Activated CD4-positive, CD25-positive, alpha-beta regulatory T cell treated with anti-CD3 and anti-CD28 coated beads, Interleukin-2, amount 50 U/mL, for 72 hours (primary cell): ENCODE measurements at places on chromosomes 6 and 20.

GRCh38 chr20:19074828-19075516 lies 137.5 kb upstream of the SLC24A3 start:
- no peak for DNase-seq

DNA sequence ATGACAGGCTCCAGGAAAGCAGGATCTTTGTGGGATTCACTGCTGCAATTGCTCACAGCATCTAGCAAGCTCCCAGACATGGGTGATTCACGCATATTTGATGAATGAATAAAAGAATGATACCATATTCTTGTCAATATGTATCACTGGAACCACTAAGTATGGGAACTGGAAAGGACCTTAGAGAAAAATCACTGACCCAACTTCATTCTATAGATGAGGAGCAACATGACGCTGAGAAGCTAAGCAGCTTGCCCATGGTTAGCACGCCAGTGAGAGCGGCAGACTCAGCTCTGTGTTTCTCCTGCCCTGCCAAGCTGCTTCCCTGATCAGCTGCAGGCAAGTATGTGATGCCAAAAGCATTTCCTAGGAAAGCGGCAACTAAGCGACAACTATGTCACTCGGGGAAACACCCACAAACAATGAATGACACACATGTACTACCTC lies 66.8 kb downstream of the PPP1R3G start:
- no peak for DNase-seq

DNA sequence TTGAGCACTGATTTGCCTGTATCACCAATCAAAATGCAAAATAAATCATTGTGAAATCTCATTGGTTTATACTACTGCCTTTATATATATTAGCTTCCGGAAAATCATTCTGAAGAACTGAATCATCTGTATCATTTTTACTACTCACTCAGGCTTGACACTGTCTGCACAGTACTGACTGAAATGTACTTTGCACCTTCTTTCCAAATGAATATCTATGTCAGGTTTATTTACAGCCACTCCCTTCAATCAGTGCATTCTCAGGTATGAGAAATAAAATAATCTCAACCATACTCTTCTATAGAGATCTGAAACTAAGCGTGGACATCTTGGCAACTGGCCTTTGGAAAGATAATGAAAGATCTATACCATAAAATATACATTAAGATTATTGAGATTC lies 2.7 kb downstream of the KHDRBS2 start:
- DNase-seq = no peak

- no peak for DNase-seq
Observed at GRCh38 chr6:136383268-136383937, 93.8 kb upstream of the BCLAF1 start.

DNA sequence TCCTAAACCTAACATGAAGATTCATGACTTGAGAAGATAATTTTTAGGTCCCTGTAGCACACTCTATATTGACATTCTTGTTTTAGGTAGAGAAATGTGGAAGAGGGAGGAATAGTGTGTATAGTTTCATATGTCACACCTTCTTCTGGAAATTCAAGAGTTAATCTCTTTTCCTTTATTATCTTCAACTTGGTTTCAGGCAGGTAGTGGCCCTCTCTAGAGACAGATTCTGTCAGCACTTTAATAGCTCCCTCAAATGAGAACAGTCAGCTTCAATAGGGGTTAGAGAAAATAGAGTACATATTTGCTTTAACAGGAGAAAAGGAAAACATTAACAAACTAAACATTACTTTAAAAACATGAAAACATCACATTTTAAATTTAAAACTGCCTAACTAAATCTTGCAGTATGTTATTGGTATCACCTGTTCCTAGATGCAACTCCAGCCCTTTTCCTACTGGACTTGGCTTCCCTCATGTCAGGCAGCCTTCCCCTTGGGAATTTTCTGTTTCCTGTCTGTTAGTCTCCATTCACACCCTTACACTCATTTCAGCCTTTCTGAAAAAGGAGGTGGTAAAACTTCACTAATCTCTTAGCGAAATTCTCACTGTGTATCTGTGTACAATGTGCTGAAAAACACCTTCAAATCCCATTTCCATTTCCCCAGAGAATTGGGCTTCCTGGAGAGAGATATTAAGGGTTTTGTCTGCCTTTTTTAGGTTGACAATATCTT lies 192.3 kb upstream of the RNF217 start:
- no peak for DNase-seq

DNA sequence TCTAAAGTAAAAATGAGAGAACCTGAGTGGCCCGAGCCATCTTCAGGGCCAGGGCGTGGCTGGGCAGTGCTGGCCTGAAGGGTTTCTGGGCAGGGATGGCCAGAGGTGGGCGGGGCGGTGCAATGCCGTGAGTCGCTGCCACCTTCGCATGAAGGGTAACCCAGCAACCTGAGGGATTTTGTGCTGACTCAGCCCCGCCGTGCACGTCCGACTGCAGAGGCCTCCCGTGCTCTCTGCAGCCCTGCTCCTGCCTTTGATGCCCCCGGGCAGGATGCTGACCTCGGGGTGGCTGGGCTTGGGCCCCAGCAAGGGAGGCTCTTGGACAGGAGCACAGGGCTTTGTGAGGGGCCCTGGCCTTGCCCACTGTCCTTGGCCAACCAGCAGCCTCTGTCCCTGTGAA lies 81.7 kb upstream of the GATA5 start:
- DNase-seq = no peak

- DNase-seq = no peak
Observed at GRCh38 chr6:41092421-41093140, 19.8 kb downstream of the NFYA start.

DNA sequence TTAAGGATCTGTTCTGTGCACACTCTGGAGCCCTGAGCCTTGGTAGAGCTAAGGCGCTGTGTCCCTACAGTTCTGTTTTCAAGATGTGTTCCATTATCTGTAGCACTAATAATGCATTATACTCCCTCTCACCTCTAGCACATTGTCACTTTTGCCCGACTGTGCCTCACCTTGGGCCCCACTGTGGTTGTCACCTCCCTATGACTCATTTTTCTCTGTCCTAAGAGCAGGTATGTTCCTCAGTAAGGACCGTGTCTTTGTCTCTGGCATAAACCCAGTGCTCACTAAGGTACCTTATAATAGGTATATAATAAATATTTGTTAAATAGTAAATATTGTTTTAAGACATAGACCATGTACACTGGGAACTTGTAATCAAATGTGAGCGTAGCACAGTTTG lies 942.5 kb upstream of the CITED2 start:
- no peak for DNase-seq

GRCh38 chr6:12963567-12963966 lies 247.0 kb downstream of the PHACTR1 start:
- DNase-seq = no peak

GRCh38 chr6:82331031-82331773 lies 32.4 kb upstream of the TPBG start:
- no peak for DNase-seq

GRCh38 chr6:92879526-92879925 lies 539.8 kb downstream of the EPHA7 start:
- DNase-seq = no peak

- no peak for DNase-seq
Observed at GRCh38 chr6:106309766-106310373, 15.7 kb downstream of the ATG5 start.

GRCh38 chr20:51023617-51024155 lies 779 bp upstream of the KCNG1 start:
- DNase-seq = no peak

GRCh38 chr6:28474441-28475219 lies 31.3 kb upstream of the ZSCAN23 start:
- DNase-seq = no peak

- no peak for DNase-seq
Observed at GRCh38 chr6:131182991-131183425, 47.7 kb downstream of the AKAP7 start.

- no peak for DNase-seq
Observed at GRCh38 chr6:19181211-19181610, 656.0 kb upstream of the ID4 start.

DNA sequence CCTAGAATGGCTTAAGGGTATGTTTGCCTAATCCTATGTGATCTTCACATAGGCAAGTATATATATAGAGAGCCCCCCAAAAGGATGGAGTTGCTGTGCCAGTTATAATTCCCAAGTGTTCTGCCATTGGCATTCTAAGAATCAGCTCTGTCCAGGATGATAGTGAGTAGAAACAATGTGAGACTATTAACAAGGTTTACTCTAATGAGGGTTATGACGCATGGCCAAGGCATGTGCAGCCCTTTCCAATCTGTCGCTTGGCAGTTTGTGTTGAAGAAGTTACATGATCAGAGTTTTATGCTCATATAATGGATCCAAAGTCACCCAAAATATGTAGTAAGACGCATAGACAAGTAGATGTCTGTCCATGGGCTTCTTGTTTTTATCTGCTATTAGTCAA lies 33.6 kb downstream of the VGLL2 start:
- no peak for DNase-seq

DNA sequence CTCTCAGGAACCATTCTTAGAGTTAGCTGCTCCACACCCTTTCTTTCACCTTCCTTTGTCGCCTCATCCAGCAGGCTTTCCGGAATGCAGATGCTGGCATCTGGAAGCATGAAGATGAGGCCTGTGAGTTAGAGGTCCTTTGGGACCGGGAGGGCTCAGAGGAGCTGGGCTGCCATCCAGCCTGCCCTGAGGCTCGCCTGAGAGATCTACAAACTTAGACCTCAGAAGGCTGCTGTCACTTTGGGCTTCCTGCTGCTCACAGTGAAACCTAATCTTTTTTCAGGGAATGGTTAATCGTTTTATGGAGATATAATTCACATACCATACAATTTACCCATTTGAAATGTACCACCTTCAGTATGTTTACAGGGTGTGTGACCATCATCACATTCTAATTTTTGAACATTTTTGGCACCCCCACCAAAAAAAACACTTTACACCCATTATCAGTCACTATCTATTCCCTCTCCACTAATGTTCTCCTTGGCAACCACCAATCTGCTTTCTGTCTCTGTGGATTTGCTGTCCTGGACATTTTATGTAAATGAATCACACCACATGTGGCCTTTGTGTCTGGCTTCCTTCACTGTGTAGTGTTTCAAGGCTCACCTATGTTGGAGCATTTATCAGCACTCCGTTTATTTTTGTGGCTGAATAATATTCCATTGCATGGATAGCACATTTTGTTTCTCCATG lies 20.0 kb upstream of the MPC1 start:
- no peak for DNase-seq

DNA sequence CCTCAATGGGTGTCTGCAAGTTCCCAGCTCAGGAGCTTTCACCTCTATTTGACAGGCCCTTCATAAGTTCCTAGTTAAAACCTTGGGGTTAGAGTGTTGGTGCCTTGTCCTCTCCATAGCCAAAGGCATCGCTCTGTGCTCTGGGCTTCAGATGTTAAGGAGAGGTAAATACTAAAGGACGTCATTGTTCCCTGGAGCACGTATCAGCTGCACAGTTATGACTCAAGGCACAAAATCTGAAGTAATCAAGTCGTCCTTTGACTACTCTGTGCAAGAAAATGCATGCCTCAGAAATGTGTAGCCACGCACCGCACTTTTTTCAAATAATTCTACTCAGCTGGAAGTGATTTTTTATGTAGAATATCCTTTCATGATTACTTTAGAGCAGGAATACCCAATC lies 240.8 kb upstream of the QKI start:
- no peak for DNase-seq

DNA sequence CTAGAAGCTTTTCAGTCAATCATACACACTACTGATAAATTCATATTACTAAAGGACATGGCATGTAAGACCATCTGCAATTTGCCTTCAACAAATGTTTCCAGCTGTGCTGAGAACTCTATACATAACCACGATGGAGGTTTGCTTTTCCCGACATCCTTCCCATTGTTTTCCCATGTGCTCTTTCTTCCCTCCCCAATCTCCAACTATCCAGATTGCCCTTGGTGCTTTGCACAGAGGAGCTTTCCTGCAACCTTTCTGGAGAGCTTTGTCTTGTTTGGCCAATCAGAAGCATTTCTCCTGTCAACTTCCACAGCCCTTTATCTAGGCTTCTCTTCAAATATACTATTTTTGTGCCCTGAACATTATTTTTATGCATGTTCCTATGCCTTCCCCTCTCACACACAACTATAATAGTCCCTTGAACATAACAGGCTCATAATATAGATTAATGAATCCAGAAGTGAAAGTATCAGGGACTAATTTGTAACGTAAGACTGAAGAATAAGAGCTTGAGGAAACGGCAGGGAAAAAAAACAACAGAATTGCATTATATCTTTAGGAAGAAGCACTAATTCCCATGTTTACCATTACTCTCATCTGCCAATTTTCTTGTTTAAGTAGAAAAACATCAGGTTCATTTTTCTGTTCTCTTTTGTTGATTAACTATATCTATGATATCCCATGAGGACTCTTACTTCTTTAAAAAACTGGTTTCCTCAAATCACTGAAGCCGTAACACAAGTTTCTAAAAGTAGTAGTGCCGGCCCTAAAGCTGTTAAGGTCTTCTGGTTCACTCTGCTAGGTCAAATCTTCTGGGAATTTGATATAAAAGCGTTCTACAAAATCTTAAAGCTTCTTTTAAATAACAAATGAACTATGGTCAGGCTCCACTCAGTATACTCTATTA lies 20.1 kb downstream of the SMLR1 start:
- no peak for DNase-seq

GRCh38 chr6:29861521-29862255 lies 34.1 kb downstream of the HLA-G start:
- no peak for DNase-seq

- DNase-seq = no peak
Observed at GRCh38 chr6:14499841-14500240, 382.3 kb downstream of the CD83 start.

DNA sequence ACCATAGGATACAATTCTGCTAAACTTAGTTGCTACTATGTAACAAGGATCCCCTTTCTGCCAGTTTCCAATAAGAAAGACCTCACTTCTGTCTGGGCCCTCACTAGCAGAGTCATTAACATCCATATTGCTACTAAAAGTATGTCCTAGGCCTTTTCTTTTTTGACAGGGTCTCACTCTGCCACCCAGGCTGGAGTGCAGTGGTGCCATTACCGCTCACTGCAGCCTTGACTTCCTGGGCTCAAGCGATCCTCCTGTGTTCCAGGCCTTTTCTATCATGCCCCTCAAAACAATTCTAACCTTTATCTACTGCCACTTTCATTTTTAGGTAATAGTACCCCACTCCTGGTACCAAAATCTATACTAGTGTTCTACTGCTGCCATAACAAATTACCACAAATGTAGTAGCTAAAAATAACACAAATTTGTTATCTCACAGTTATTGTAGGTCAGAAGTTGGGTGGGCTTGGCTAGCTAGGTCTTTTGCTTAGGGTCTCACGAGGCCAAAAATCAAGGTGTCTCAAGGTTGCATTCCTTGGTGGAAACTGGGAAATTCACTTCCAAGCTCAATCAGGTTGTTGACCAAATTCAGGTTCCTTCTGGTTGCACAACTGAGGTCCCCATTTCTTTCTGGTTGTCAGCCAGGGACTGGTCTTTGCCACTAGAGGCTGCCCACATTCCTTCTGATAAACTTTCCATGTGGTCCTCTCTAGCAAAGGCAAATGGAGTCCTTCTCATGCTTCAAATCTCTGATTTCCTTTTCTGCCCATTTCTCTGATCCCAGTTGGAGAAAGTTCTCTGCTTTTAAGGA lies 3.0 kb downstream of the CSNK2A1 start:
- no peak for DNase-seq

- no peak for DNase-seq
Observed at GRCh38 chr6:110327391-110327790, 30.8 kb downstream of the METTL24 start.

GRCh38 chr6:56541030-56541600 lies 101.6 kb downstream of the DST start:
- DNase-seq = no peak

GRCh38 chr6:167787896-167788562 lies 38.7 kb upstream of the AFDN start:
- DNase-seq = no peak
